ENCODE measurements at places on chromosomes 16 and 17.
A peak's percentile ranks its signal among the peaks of the same experiment; 100 is the strongest.

DNA sequence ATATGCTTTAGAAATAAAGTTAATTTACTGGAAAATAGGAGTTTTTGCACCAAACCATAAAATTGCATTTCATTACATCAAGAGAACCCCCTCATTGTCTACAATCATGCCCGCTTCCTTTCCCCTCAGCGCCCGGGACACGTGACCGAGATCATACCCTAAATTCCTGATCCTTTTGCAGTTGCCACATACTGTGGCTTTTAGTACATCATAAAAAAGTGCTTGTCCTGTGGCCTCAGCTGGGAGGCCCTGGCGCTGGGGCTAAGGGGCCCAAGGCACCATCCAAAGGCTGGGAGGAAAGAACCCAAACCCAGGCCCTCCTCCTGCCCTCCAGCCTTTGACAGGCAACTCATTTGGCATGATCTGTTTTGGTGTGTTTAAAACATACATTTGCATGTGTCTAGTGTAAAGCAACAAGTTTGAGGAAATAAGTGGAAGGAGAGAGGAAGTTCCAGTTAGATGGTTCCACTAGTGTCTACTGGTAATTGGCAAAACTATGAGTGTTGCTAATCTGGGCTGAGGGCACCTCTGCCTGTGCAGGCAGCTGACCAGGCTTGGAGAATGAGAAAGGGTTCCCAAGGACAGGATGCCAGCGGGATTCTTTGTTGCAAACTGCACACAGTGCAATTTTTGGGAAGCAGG is 6.0 kb downstream of the CDK5R1 start:
- no peak for DNase-seq

GRCh38 chr16:3879258-3879886 is 1.1 kb downstream of the CREBBP start:
- DNase-seq = peak; percentile 4

DNA sequence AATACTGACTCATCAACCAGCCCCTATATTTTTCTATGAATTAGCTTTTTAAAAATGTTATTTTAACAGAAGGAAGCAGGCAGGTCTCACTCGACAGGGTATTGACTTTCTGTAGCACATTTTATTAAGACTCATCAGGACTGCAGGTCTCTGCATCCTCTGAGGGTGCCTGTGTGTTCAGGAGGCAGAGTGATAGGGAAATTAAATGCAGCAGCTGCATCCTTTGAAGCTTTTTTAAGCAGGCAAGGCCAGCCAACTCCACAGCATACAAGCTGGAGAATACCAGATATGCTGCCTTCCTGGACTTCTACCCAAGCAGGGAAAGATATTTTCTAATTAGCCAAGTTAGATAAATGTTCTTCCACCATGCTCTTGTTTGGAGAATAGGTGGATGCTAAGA is 124.9 kb downstream of the WSCD1 start:
- DNase-seq = no peak

- DNase-seq = no peak
Observed at GRCh38 chr16:1443980-1444729, at the start of gene CCDC154. Gene CCDC154 (minus strand): TSS chr16:1444556. CDS start chr16:1444322, 234 bp downstream.

DNA sequence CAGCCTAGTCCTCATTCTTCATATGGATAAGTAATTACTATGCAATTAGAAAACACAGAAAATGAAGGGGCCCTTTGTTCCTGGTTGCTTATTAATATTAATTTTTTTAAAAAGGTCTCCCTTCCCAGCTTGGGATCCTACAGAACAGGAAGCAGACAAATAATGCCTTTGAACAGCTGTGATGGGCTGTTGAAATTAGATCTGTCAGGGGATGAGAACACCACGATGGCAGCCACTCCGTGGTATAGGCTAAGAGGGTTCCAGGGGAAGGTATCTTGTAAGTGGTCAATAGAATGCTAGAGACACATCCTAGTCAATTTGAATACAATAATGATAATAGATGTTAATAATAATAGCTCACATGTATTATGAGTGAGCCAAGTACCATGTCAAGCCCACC is 83.1 kb downstream of the CCDC182 start:
- DNase-seq = no peak

- DNase-seq = no peak
Observed at GRCh38 chr16:81214745-81215166, 23.7 kb upstream of the BCO1 start.

DNA sequence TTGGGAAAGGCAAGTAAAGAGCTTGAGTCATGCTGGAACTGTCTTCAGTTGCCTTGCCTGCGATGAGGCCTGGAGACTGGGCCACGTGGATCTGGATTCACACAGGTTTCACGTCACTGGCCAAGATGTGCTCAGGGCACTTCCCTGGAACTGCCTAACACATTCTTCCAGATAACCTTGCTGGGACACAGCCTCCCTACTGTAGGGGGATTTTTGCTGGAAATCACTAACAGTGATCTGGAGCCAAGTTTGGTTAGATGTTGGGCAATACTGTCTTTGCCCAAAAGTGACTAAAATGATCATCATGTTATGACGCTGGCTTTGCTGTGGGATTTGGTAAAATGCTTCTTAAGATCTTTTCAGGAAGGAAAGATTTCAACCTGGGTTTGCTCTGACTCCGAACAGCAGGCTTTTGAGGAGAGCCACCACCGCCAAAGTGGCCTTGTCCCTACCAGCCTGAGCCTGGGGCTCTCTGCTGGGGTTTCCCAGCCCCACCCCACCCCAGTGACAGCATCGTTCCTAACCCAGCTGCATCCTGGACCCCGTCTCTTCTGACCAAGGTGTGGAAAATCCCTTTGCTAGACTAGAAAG is 14.7 kb downstream of the C1QTNF1 start:
- DNase-seq = no peak

Measured in activated T-helper 1 cell treated with Interleukin-2 at 50 U/mL for 16 hours (primary cell).